ENCODE measurements at places on chromosomes 6 and 20.

- no peak for DNase-seq
Observed at GRCh38 chr6:108222064-108222463, 38.8 kb downstream of the SNX3 start.

DNA sequence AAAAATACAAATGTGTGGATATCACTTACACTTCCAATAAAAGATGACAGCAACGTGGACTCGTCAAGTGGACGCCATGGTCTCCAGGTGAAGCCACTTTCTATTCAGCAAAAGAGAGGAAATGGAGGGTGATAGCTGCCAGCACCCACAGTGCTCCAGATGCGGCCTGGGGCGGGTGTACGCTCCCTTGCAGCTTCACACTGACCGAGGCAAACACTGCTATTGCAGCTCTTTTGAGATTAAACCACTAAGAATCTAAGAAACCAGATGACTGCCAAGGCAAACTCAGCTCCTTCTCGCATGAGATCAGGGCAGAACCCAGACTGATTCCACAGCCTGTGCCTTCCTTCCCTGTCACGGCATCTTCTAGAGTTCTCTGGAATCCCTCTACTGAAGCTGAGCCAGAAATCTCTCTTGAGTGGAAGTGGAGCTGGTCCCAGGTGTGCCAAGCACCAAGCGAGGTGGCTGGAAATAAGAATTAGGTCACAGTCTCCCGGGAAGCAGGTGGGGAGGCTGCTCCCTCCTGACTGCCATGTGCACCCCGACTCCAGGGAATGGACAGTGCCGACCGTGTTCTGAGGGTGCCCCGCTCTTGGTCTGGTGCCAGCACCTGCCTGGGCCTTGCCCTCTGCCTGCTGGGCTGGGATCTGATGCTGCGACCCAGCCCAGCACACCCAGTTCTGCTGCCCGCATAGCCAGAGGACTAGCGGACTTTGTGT is 90.1 kb upstream of the AFDN start:
- no peak for DNase-seq

GRCh38 chr20:34084227-34084923 is 27.7 kb downstream of the EIF2S2 start:
- no peak for DNase-seq

- DNase-seq, result no peak
Observed at GRCh38 chr20:32139947-32140346, 30.4 kb downstream of the TM9SF4 start.

DNA sequence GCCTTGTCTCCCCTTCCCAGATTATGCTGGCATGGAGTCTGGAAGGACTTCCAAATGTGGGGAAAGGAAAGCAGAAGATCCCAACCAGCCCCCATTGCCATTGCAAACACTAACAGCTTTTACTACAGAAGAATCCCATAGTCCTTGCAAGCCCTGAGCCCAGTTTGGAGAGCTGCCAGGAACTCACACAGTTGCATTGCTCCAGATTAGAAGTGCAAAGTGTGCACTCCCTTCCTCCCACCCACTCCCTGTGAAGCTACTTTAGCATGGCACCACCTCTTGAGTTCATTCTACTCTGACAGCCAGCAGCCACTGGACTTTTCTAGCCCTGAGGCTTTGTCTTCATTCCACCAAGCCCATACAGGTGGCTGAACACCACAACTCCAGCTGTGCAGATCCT is 67.6 kb downstream of the SLC22A2 start:
- no peak for DNase-seq

DNA sequence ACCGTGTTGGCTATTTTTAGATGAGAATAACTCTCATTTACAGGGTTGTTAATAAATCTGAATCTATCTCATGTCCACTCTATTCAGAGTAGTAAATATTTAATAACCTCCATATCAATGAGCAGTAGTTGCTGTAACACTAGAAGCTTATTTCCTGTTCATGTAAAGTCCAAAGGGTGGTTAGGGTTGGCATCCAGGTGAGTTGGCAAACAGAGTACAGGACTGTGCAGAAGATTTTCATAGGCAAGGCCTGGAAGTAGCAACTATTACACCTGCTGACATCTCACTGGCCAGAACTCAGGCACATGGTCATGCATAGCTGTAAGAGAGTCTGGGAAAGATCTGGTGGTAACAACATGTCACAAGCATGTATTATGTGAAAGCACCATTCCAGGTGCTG is 147.5 kb downstream of the PHF3 start:
- DNase-seq, result no peak

GRCh38 chr6:35557239-35557638 is 44.5 kb upstream of the TULP1 start:
- DNase-seq, result peak; percentile 80

GRCh38 chr20:44231193-44231592 is 15.9 kb upstream of the GDAP1L1 start:
- no peak for DNase-seq

GRCh38 chr6:28943223-28943556 is 19.4 kb upstream of the TRIM27 start:
- DNase-seq, result no peak

DNA sequence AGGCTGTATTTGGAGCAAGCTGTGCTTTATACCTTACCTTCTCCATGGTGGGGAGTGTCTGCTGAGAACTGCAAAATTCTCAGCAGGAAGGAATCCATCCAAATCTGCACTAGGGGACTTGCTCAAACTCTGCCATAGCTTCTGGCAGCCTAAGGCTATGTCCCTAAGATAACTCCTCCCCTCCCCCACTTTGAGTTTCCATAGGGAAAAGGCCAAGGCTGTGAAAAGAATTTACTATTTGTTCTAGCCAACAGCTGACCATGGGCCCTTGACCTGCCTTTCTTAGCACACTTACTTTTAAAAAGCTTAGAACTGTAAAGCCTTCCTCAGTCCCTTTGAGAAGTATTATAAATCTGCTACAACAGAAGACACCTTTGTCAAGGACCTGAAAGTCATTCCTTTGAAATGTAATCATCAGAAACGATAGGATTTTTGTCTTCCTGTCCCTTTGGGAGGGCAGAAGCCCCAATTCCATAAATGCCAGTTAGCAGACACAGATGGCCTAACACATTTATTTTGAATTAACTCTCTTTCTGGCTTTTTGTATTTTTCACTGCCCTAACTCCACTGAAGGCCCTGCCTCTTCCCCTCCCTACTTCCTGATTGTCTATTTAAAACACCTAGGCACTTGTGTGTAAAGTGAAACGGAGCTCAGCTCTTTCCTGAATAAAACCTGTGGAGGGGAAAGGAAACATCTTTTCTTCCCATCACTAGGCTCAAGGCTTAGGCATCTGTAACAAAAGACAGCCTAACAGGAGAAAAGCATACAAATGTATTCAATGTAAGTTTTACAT is 157.1 kb downstream of the AKAP7 start:
- no peak for DNase-seq

DNA sequence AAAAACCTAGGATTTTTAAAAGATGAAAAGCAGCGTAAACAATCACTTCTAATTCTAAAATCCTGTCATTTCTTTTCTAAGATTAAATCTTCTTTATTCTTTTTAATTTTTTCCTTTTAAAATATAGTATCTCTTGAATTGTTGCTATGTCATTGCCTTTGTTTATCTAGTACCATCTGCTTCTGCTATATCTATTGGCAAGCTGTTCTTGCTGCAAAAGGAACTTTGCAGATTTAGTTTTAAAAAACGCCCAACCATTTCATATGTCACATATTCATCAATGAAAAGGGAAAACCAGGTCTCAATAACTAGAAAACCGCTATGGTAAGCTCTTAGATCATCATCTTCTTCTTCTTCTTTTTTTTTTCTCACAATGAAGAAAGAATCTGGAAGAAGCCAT is 11.5 kb upstream of the EEF1A1 start:
- DNase-seq, result no peak

DNA sequence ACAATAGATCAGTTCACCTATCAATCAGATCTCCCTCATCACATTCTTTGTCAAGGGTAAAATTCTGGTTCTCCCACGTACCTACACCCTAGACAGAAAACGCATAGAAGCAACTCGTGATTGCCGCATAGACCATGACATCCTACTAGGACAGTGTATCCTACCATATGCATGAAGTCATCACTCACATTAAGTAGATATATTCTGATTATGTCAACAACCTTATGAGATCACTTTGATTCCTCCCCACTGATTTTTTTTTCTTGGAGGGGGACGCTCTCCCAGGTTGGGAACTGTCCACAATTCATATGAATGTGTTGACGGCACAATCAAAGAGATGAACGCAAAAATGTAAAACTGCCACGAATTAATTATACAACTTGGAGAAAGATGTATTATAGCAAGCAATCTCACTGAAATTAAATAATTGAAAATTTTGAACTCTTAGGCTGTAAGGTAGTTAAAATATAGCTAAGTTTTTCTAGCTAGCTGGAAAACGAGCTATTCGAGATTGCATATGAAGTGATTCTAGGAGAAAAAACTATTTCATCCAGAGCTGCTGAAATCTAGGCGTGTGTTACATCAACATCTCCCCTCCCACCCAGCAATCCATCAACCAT is 82.5 kb upstream of the CCDC28A start:
- DNase-seq, result no peak

Measured in inflammatory macrophage treated with lipopolysaccharide for 1 hour (primary cell).